ENCODE measurements at places on chromosomes 1 and 21.

DNA sequence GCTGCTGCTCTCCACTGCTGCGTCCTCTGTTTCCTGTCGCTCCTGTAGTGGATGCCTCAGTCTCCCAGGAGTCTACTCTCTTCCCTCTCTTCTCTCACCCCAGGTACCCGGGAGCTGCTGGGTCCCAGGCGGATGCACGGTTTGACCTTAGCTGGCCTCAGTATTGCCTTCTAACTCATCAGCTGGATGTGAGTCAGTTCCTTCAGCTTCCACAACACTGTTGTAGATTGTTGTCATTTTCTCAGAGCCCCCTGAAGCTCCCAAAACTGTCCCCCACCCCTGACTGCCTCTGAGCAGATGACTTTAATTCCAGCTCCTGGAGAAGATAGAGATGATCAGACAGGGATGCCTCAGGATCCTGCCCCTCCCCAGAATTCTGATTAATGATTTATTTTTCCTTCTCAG is 7.2 kb downstream of the CNIH3 start:
- DNase-seq, result no peak

- DNase-seq, result no peak
Observed at GRCh38 chr1:41853907-41854306, 64.8 kb downstream of the HIVEP3 start.

- DNase-seq, result no peak
Observed at GRCh38 chr1:80533775-80534334, 1266.9 kb upstream of the ADGRL2 start.

- DNase-seq, result no peak
Observed at GRCh38 chr1:169109561-169110134, 3.2 kb downstream of the ATP1B1 start.

DNA sequence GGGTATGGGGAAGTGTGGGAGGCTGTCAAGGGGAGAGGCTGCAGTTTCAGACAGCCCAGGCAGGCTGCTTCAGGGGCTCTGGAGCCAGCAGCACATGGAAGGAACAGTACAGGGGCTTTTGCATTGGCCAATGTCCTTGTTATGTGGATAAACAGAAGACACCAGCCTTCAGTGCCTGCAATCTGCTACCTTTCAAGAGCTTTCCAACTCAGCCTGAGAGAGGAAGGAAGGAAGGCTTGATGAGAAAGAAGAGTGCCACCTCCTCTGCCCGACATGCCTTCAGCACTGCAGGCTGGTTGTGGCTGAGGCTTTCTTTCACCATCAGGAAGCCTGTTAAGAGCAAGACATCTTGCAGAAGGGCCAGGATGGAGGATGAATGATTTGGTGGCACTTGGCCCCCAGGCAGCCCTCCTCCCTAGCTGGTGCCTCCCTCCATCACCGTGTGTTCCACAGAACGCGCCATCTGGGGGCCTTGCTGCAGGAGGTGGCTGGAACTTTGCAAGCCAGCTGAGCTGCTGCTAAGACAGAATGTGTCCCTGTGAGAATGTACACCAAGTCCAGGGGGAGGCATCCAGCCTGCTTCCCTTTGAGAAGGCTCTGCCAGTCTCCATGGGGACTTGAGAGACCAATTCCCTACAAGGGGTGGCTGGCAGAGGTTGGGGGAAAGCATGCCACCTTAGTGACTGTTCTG is 372.4 kb upstream of the PROX1 start:
- no peak for DNase-seq

DNA sequence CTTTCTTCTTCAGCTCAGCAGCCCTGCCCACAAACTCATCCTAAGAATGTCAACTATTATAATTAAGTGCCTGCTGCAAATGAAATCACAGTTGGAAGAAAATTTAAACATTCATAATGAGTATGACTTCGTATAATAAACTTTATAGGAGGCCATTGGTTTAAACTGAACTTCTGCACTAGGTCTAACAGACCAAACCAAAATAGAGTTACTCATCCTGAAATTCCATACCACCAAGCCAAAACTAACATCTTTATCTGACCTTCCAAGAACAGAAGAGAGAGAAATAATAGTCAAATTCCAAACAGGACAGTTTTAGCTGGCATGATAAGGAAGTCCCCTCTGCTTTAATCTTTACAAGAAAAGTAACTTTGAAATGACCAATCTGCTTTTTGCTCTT is 472.4 kb upstream of the PRMT6 start:
- DNase-seq, result no peak

DNA sequence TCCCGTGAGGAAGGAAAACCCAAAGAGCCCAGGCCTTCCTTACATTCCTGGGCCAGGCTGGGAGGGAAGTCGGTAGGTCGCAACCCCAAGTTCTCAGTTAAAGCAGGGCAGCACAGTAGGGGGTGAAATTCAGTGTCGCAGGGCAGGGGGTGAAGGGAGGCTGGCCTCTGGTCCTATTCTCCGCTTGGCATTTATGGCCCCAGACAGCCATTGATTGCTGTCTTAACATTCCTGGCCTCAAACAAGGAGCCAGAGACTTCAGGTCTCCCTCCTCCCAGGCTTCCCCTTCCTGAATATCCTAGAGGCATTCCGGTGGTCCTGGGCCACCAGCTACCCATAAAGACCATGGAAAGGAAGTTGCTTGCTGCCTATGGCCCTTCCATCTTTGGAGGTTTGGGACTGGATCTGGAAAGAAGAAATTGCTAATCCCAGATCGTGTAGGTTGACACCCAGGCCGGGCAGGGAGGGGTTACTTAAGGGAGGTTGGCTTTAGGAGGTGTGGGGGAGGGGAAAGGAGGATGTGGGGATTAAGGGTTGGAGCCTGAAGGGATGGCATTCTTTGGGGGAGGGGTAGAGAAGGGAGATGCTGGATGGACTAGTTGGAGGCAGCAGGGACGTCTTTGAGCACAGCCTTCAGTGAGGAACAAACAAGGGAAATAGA is 1.7 kb downstream of the LIN28A start:
- DNase-seq, result no peak

DNA sequence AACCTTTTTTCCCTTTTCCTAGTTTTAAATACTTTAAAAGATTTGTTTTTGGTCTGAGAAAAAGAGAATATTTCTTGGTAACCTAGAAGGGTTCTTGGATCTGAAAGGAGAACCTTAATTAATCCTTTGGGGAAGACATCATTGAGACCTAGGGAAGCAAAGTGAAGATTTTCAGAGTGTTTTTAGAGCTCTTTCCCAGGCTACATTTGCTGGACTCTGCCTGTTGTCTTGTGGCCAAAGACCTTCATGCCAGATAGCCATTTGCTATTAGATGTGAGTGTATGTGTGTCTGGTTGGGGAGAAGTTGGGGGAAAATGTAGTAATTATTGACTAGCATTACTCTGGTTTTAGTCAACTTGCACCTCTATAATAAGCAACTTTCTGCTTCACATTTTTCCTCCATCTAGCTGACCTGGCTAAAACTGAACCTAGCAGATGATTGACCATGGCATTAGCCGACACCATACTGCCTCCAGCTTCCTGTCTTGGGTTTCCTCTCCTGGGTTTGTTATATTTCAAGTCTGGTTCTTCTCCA is 239.1 kb downstream of the USP25 start:
- DNase-seq, result no peak

DNA sequence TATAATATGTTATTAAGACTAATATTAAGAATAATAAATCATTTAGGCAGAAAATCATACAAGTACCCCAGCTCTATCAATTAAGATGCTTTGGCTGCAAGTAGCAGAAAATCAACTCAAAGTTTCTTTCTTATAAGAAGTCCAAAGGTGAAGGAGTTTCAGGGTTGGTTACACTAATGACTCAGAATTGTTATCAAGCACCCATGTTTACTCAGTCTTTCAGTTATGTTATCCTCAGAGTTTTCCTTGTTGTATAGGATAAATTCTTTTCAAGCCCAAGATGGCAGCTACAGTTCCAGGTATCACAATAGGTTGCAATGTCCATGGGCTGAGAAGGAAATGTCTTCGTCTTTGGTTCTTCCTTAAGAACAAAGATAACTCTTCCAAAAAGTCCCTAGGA is 163.6 kb downstream of the TNFSF18 start:
- no peak for DNase-seq

DNA sequence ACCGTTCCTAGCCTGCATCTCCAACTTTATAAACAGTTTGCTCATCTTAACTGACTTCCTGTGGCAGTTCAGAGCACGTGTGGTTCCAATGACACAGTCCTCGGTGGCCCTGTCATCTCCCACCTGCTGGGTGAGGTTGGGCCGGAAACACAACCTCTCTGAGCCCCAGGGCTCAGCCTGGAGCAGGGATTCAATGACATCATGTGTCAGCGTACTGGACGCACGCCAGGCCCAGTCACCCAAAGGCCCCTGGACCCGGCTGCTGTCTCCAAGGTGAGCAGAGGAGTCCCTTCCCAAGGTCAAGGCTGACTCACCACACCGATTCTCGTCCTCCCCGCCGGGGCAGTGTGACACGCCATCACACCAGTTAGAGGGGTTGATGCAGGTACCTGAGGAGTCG is 19.9 kb downstream of the TMPRSS2 start:
- no peak for DNase-seq

DNA sequence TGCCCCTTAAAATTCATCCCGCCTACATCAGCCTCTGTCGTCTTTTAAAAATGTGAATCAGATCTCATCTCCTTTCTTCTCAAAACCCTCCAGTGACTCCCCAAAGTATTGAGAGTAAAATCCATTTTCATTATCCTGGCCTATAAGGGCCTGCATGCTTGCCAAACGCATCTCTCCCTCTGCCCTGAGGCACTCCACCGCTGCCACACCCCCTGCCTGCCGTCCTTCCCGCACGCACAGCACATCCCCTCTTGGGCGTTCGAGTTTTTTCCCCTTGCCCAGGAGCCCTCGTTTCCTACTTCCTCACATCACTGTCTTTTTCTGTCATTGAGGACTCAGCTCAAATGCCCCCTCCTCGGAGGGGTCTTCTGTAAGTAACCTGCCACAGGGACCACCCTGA is 53.3 kb upstream of the MTR start:
- DNase-seq, result no peak

GRCh38 chr1:176330782-176331181 is 123.7 kb upstream of the COP1 start:
- DNase-seq, result no peak

GRCh38 chr1:103180660-103181059 is 72.3 kb upstream of the COL11A1 start:
- DNase-seq, result no peak

DNA sequence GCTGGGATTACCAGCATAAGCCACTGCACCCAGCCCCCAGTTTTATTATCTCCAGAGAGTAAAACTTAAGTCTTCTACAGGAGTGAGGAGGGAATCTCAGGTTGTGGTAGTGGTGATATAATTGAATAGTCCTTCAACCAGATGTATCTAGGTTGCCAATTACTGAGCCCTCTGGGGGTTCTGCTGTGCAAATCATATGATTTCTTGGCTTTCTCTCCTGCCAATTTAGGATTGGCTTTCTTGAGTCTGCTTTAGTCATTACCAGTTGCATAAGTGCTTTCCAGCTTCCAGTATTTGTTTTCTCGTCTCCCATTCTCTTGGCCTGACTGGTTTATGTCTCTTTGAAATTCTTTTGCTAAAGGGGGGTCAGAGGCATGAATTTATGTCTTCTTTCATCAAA is 11.1 kb downstream of the CPT2 start:
- no peak for DNase-seq

- no peak for DNase-seq
Observed at GRCh38 chr1:203593723-203594122, 32.9 kb upstream of the ATP2B4 start.

DNA sequence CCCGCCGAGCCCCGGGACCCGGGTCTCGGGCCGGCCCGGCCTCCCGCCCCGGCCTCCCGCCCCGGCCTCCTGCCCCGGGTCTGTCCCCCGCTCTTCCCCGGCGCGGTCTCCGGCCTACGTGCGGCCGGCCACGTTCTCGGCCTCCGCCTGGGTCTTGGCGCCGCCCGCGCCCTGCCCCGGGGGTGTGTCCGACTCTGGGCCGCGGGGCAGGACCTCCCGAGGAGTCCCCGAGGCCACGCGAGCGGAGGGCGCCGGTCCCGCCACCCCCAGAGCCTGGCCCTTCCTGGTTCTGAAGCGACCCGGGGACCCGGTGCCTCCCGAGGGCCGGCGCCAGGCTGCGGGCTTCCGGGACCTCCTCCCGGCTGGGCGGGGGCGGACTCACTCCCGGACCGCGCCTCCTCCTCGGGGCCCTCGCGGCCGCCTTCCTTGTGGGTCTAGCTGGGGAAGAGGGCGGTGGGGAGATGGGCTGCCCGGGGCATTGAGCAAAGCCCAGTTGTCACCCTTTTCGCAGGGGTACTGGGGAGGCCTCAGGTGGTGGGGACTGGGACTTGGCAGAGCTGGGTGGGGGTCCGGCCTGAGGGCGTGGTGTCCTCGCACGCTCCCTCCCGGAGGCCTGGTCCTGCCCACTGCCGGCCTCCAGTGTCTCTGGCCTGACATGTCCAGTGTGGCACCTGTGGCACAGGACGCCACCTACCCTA is 558 bp downstream of the PFKL start:
- DNase-seq, result peak; percentile 72

DNA sequence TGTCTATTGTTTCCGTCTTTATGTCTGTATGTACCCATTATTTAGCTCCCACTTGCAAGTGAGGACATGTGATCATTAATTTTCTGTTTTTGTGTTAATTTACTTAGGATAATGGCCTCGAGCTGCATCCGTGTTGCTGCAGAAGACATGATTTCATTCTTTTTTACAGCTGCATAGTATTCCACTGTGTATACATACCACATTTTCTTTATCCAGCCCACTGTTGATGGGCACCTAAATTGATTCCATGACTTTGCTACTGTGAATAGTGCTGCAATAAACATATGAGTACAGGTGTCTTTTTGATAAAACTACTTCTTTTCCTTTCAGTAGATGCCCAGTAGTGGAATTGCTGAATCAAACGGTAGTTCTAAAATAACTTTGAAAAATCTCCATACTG is 12.7 kb upstream of the SLAMF1 start:
- no peak for DNase-seq

- no peak for DNase-seq
Observed at GRCh38 chr1:13722808-13723360, 22.9 kb downstream of the PRDM2 start.

- DNase-seq, result peak; percentile 73
Observed at GRCh38 chr1:42936309-42937078, 22.2 kb downstream of the SLC2A1 start.

DNA sequence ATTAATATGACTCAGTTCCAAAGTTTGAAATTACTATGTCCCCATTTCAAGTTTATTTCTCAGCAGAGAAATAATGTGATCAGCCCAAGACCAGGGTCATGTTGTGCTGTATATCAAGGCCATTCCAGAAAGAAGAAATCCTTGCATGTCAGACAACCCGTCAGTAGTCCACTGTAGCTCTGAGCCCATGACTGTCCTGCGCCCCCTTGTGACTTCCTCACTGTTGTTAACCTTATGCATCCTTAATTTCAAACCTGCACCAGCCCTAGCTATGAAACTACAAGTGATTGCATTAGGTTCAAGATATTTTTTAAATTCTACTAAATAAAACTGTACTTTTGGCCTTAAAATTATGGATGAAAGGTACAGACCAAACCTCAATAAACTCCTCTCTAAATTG is 133.0 kb downstream of the LRRC7 start:
- DNase-seq, result no peak

- no peak for DNase-seq
Observed at GRCh38 chr1:73813236-73813635, 384.7 kb downstream of the LRRIQ3 start.

All from CMK (cell line).